ENCODE measurements at places on chromosomes 2 and 18.
A peak's percentile ranks its signal among the peaks of the same experiment; 100 is the strongest.

GRCh38 chr2:70141212-70141901, 49.5 kb downstream of the C2orf42 start:
- peak; percentile 58 for DNase-seq

GRCh38 chr18:8751692-8752091, 46.3 kb downstream of the MTCL1 start:
- DNase-seq, result no peak

GRCh38 chr2:60490441-60490840, 63.0 kb downstream of the BCL11A start:
- DNase-seq, result no peak

DNA sequence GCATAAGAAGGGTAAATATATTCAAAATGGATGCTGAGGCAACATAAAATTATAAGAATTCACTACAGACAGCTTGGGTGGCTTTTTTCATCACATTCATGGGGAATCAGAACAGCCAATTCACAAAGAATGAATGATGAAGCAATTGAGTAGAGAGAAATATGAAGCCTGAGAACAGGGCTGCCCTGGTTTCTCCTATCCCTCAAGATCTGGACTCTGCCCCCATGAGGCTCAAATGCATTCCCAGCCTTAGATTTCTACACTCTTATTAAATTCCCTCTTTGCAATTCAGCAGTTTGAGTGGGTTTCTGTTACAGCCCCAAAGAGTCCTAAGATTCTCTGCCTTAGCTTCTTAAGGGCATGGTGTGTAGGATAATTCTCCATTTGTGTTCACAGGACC, 172.5 kb downstream of the MAIP1 start:
- no peak for DNase-seq

GRCh38 chr2:114542695-114543094, 100.3 kb downstream of the DPP10 start:
- no peak for DNase-seq

- DNase-seq, result peak; percentile 40
These were observed 78.1 kb downstream of the AAK1 start for GRCh38 chr2:69565431-69565839.

- no peak for DNase-seq
These were observed 104.6 kb upstream of the TEX51 start for GRCh38 chr2:126793885-126794613.

GRCh38 chr2:69817729-69818501, 11.5 kb upstream of the GMCL1 start:
- DNase-seq, result no peak

DNA sequence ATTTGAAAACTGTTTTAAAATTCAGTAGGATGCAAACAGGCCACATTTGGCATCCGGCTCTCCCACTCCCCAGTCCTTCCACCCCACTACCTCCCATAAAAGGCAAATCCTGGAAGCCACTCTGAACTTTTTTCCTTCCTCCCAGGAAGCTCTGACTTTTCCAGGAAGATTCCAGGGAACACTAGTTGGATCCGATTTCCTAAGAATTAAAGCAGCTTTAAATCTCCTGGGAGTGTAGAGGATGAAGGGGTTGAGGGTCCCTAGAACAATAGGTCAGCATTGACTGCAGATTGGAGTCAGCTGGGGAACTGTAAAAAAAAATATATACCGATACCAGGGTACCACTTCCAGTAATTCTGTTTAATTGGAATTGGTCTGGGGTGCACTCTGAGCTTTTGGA, 76.9 kb downstream of the CRIM1 start:
- no peak for DNase-seq

GRCh38 chr18:53458268-53458667, 766.2 kb downstream of the MBD2 start:
- no peak for DNase-seq

- no peak for DNase-seq
These were observed 241.4 kb downstream of the SLC8A1 start for GRCh38 chr2:40210344-40210967.

GRCh38 chr2:13093416-13093991, 376.8 kb downstream of the TRIB2 start:
- DNase-seq, result no peak

GRCh38 chr18:9137168-9138066, 836 bp downstream of the ANKRD12 start:
- peak; percentile 24 for DNase-seq

DNA sequence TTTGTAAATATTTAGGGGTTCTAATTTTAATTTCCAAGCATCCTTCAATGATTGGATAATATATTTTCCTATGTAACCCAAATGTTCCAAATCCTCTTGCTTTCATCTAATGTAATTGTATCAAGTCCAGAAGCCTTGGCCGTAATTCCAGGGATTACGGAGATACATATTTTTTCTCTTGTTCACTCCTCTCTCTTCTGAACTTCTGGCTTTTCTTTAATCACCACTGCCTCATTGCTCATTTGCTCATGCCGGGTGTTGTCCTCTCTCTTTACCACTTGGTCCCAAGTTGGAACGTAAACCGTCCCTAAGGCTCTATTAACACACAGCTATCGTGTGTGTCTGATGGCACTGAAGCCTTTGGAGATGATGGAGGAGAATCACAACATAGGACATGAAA, 188.7 kb upstream of the COL3A1 start:
- no peak for DNase-seq

GRCh38 chr2:233743464-233744259, 14.8 kb downstream of the UGT1A3 start:
- no peak for DNase-seq

DNA sequence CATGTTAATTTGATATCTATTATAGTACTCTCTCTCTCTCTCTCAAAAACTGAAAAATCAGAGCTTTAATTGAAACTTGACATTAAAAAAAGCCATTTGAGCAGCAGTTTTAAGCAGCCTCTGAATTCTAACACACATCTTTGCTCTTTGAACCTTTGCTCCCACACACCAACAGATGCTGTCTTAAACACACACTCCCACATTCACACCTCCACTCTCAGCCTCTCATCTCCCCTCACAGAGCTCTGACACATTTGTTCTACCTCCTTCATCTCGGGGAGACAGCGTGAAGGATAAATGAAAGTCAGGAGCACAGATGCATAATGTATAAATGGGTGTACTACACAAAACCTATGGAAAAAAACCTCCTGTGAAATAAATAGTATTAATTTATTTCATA, 95.2 kb downstream of the NAB1 start:
- no peak for DNase-seq

DNA sequence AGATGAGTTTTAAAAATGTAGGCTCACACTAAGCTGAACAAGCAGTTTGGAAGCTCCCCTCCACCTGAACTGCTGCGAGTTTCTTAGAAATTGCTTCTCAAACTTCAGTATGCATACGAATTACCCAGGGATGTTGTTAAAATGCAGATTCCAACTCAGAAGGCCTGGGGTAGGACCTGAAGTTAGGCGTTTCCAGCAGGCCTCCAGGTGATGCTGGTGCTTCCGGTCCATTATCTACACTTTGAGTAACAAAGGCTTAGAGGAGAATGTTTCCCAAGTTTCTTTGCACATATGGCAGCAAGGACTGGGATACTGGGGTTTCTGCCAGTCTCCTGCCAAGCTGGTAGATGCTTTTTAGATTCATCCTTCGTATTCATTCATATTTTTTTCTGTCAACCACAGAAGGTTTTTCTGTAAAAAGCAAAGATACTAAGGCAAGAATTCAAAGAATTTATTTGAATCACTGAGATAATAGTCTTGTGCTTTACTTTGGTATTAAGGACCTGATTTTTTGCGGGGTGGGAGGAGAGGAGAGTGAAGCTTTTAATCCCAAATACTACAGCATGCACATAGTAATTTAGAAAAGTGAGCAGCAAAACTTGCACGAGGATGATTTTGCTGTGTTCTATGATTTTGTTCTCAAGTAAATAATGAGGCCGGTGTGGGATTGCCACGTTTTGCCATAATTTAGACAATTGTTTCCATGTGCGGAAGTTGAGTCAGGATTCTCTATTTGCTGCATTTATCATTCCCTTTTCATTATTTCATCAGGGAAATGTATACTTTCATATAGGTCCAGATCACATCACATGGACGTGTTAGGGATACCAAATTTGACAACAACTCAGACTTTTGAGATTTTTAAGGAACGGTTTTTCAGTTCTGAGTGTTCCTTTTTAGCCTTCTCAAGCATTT, 137.6 kb upstream of the SPATS2L start:
- DNase-seq, result no peak

- no peak for DNase-seq
These were observed 1597.9 kb upstream of the ACVR2A start for GRCh38 chr2:146246736-146247523.
